Activated T-helper 2 cell treated with anti-CD3 and anti-CD28 coated beads, Interferon-gamma antibody, Interleukin-2, Interleukin-4, amounts not matched to agents 10 μg/mL and 5 μg/mL and 100 μg/mL, durations not matched to agents 14 hours and 24 hours and 36 hours (primary cell): ENCODE measurements at places on chromosomes 1 and 21.

GRCh38 chr1:90723590-90724108, 6.5 kb upstream of the BARHL2 start:
- DNase-seq = no peak

- DNase-seq = no peak
Observed at GRCh38 chr1:71599306-71599705, 518.5 kb upstream of the ZRANB2 start.

DNA sequence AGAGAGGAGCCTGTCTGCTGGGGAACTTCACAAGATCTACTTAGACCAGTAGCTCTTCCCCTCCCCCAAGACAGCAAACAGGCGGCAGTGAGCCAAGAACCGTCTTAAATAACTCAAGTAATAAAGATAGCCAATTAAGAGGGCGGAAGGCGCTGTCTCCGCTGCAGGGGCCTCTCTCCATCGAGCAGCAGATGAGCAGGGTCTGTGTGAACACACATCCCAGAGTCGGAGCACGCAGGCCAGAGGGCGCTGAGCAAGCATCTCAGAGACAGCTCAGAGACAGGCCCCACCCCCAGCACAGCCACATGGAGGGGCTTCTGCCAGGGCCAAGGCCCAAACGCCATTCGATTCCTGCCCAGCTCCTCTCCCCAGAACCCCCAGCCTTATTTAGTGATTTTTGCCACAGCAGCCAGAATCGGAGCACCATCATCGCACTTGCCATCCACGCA, 11.1 kb downstream of the IFFO2 start:
- DNase-seq = no peak

- no peak for DNase-seq
Observed at GRCh38 chr1:3391711-3392110, 62.8 kb upstream of the ARHGEF16 start.
